ENCODE measurements at places on chromosomes 11 and 22. TPM values are rescaled to one million over a fixed set of nuclear protein-coding genes. Genes with fewer than 3 reads are reported as not detected.

DNA sequence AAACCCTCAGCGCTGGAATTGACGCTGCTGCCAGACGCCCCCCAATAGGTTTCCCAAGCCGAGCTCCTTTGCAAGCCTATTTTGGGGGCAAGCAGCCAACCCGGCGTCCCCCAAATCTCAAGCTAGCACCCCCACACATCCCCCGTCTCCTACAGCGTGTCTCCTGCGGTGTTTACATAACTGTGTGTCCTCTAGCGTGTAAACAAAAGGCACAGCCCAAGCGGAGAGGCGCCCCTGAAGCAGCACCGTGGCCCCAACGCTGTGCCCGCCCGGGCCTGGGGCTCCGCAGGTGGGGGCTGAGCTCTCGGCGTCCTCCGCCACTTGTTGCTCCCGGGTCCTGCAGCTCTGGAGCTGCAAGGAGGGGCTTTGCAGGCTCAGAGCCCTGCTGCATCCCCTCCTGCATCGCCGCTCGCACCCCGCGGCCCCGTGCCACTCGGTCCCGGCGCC is 1.6 kb downstream of the CADM1 start:
- no peaks in the 10 kb centered on the region for H3K27me3 ChIP-seq
- peaks cover 34% of the 10 kb centered on the region for H3K4me1 ChIP-seq
- H3K27ac ChIP-seq = no peak overlapping the region
- H3K36me3 ChIP-seq = no peaks in the 10 kb centered on the region
- DNase-seq = no peak

- H3K36me3 ChIP-seq = no peaks in the 10 kb centered on the region
- peaks cover 44% of the 10 kb centered on the region for H3K4me1 ChIP-seq
- H3K27me3 ChIP-seq = no peaks in the 10 kb centered on the region
- peak overlapping the region; percentile 96 for H3K4me3 ChIP-seq
- DNase-seq = no peak
Observed at GRCh38 chr11:6417907-6418556, 862 bp downstream of the APBB1 start.

DNA sequence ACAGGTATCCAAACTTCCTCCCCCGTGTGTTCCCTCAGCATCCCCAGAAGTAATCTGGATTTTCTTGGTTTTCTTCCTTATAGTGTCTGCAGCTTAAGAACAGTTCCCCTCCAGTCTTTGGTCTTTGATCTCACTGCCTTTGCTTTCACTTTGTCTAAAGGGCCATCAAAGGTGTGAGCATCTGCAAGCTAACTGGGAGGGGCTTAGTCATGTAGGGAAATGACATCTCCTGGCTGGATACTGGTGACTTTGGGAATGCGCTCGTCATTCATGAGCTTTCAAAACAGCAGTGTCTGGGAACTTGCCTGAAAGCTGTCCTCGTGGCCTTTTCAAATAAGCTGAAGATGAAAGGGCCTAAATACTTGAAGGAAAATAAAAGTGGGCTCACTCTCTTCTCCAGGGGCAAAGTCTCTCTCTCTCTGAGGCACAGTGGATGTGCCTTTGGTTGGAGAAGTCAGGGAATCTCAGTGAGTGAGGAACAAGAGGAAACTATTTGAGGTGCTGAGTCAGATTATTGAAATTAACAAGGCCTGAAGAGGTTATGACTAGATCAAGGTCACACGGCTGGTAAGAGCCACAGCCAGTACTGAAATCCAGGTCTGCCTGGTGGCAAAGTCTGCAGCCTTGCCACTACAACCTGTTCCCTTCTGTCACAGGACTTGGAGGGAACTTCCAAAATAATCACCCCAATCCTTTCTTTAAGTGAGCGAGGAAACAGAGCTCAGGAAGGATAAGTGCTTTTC is 45.6 kb upstream of the TENM4 start:
- H3K27me3 ChIP-seq = no peaks in the 10 kb centered on the region
- H3K36me3 ChIP-seq = no peaks in the 10 kb centered on the region
- DNase-seq = no peak
- no peak overlapping the region for H3K27ac ChIP-seq

GRCh38 chr11:62428871-62429560 is 10.2 kb downstream of the SCGB1A1 start:
- no peak for DNase-seq
- peaks cover 56% of the 10 kb centered on the region for H3K4me1 ChIP-seq
- no peaks in the 10 kb centered on the region for H3K27me3 ChIP-seq
- H3K4me3 ChIP-seq = no peak overlapping the region
- H3K36me3 ChIP-seq = no peaks in the 10 kb centered on the region

DNA sequence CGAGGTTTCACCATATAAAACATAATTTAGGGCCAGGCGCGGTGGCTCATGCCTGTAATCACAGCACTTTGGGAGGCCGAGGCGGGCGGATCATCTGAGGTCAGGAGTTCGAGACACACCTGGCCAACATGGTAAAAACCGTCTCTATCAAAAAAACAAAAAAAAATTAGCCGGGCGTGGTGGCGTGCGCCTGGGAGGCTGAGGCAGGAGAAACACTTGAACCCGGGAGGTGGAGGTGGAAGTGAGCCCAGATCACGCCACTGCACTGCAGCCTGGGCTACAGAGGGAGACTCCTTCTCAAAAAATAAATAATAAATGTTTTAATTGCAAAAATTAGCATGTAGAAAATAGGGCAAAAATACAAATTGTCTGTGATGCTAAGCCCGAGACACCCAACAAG is 993 bp upstream of the SFI1 start:
- DNase-seq = no peak
- H3K4me1 ChIP-seq = peaks cover 22% of the 10 kb centered on the region
- H3K27ac ChIP-seq = peak overlapping the region; percentile 65
- no peaks in the 10 kb centered on the region for H3K36me3 ChIP-seq
- H3K27me3 ChIP-seq = no peaks in the 10 kb centered on the region
- H3K4me3 ChIP-seq = peak overlapping the region; percentile 92

- DNase-seq = no peak
- peaks cover 25% of the 10 kb centered on the region for H3K36me3 ChIP-seq
- H3K4me3 ChIP-seq = no peak overlapping the region
- no peak overlapping the region for H3K27ac ChIP-seq
Observed at GRCh38 chr11:20114588-20114987, 45.7 kb downstream of the DBX1 start.

DNA sequence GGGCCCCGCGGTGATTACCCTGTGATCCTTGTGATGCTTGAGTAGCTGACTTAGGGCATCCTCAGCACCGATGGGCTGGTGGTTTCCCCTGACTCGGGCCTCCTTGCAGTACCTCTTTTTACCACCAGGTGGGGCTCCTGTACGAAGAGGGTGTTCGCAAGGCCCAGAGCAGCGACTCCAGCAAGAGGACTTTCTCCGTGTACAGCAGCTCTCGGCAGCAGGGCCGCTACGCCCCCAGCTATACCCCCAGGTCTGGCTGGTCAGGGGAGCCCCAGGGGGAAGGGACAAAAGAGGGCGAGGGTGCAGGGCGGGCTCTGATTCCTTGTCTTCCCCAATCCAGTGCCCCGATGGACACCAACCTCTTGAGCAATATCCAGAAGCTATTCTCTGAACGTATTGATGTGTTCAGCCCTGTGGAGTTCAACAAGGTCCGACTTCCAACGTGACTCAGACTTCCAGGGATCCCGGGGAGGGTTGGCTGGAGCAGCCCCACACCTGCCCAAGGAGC is 1.3 kb upstream of the TM7SF2 start:
- DNase-seq = no peak
- H3K36me3 ChIP-seq = peaks cover 12% of the 10 kb centered on the region
- peak overlapping the region; percentile 43 for H3K27ac ChIP-seq
- H3K4me1 ChIP-seq = peaks cover 37% of the 10 kb centered on the region

DNA sequence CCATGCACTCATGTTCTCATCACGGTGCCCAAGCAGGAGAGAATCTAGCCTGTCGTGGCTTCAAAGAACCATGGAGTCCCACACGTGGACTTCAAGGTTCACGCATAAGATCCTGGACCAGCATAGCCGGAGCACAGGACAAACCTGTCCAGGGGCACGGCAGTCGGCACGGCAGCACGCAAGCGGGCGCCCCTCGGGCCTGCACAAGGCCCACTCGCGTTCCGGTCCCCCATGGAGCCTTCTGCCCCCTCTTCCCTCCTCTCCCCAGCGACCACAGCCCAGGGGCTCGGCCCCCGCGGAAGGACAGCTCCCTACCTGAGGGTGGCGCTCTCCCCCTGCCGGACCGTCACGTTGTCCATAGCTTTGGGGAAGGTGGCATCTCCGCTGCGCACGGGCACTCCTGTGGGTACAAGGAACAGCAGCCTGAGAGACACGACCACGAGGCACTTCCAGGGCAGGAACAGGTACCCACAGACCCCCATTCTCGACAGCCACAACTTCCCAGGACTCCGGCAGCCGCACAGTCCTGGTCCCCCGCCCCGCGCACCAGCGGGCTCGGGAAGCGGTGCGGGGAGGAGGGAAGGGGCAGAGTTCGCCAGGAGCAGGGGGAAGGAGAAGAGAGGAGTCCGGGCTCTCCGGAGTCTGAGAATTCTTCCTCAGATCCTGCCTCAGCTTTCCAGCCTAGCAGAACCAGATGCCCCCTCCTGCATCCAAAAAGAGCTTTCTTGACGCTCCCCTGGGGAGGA is 589.5 kb downstream of the OPCML start:
- H3K27ac ChIP-seq = no peak overlapping the region
- DNase-seq = no peak
- peaks cover 6% of the 10 kb centered on the region for H3K4me1 ChIP-seq

GRCh38 chr11:65489706-65490320 is 9.0 kb upstream of the MALAT1 start:
- H3K4me1 ChIP-seq = peaks cover 96% of the 10 kb centered on the region
- peak overlapping the region; percentile 12 for H3K4me3 ChIP-seq
- peak overlapping the region; percentile 100 for H3K27ac ChIP-seq

DNA sequence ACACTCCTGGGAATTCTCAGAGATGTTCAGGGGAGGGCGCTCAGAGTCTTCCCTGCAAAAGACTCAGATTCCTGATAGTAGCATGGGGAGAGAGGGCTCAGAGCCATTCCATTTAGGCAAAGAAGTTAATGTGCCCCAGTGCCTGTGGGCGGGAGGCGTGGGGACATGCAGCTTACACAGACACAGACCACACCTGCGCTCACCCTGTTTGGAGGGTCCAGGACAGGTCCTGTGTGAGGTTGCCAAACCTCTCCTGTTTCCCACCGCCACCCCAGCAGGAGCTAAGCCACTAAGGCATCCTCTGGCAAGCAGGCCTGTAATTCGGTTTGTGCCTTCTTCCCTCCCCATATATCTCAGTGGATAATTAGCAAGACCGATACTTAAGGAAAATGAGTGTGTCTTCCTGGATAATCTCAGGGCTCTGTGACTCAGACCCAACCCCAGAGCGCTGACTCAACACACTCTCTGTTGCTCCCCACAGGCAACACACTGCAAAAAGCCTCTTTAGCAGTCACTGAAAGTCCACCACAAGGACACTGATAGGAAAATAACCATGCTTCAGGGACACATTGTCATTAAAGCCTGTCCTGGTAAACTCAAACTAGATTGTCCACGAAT is 118.9 kb upstream of the LMO1 start:
- H3K27me3 ChIP-seq = no peaks in the 10 kb centered on the region
- H3K4me1 ChIP-seq = no peaks in the 10 kb centered on the region
- peak; percentile 54 for DNase-seq
- H3K27ac ChIP-seq = no peak overlapping the region
- no peaks in the 10 kb centered on the region for H3K36me3 ChIP-seq

GRCh38 chr11:63849691-63850090 is 10.8 kb downstream of the MARK2 start:
- no peak overlapping the region for H3K4me3 ChIP-seq
- no peaks in the 10 kb centered on the region for H3K36me3 ChIP-seq
- H3K4me1 ChIP-seq = peaks cover 52% of the 10 kb centered on the region
- H3K27ac ChIP-seq = no peak overlapping the region

DNA sequence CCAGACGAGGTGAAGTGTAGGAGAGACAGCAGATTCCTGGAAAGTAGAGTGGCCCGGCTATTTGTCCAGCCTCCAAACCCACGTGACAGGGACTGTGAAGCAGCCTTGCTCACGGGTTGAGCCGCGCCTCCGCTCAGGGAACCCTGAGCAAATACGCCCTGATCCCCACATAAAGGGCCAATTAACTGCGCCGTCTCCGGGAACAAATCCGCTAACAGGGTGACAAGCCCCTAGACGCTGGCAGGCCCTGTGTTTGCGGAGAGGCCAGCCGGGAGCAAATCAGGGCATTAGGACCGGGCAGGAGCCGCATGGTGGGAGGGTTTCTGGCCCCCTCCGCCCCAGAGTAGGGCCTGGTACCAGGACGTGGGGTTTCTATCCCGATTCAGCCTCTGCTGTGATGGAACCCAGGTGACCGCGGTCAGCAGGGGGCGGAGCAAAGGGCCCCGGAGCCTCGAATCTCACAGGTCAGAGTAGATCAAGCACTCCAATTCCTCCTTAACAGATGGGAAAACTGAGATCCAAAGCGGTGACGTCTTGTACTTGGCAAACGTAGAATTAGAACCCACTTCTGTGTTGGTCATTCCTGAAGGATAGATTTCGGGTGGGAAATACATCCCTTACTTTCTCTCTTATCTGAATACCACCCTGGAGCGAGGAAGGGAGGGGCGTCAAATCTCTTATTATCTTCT is 2.0 kb upstream of the ROBO3 start:
- H3K4me3 ChIP-seq = peak overlapping the region; percentile 30
- H3K36me3 ChIP-seq = no peaks in the 10 kb centered on the region
- peaks cover 6% of the 10 kb centered on the region for H3K27me3 ChIP-seq
- peaks cover 24% of the 10 kb centered on the region for H3K4me1 ChIP-seq
- H3K27ac ChIP-seq = no peak overlapping the region
- no peak for DNase-seq

- peak overlapping the region; percentile 98 for H3K4me3 ChIP-seq
- DNase-seq = no peak
- H3K27ac ChIP-seq = no peak overlapping the region
- peaks cover 47% of the 10 kb centered on the region for H3K4me1 ChIP-seq
Observed at GRCh38 chr11:57713835-57714234, 1.4 kb downstream of the TMX2 start.

DNA sequence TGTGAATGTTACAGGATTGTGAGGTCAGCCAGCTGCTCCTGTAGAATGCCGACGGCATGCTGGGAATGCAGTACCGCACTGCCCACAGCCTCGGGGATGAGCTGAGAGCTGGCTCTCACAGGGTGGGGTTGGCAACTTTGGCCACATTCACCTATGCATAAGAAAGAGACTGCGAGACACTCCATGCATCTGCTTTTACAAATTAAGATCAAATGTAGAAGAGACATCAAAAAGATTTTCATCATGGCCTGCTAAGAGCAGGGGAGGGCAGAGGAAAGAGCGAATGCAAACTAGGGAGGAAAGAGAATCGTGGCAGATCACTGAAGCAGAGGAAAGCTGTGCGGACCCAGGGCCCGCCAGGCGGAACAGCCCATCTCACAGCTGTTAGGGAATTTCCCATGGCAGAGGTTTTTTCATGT is 49.8 kb upstream of the SPATA19 start:
- no peak for DNase-seq
- H3K4me1 ChIP-seq = no peaks in the 10 kb centered on the region
- H3K36me3 ChIP-seq = no peaks in the 10 kb centered on the region
- no peaks in the 10 kb centered on the region for H3K27me3 ChIP-seq

HTR3B gene
- not detected for total RNA-seq

SMIM35 gene
- total RNA-seq = not detected

MYBPC3 gene
- not detected for total RNA-seq

ESAM gene
- 34.9 TPM for total RNA-seq

RFPL1 gene
- not detected for total RNA-seq

RIC3 gene
- 17.7 TPM for total RNA-seq

CLMP gene
- total RNA-seq = 99.4 TPM

PAX6 gene
- total RNA-seq = not detected

APOL5 gene
- total RNA-seq = not detected

OR4C12 gene
- total RNA-seq = not detected

All from vagina (tissue), 2 donors.